ENCODE measurements at places on chromosomes 4 and X. TPM values are rescaled to one million over a fixed set of nuclear protein-coding genes. Genes with fewer than 3 reads are reported as not detected.

DNA sequence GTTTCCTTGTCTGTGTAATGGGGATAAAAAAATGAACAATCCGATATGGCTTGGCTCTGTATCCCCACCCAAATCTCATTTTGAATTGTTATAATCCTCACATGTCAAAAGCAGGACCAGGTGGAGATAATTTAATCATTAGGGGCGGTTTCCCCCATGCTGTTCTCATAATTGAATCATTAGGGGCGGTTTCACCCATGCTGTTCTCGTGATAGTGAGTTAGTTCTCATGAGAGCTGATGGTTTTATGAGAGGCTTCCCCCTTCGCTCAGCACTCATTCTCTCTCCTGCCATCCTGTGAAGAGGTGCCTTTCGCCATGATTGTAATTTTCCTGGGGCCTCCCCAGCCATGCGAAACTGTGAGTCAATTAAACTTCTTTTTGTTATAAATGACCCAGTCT lies 633.5 kb downstream of the RAPGEF2 start:
- DNase-seq = no peak

DNA sequence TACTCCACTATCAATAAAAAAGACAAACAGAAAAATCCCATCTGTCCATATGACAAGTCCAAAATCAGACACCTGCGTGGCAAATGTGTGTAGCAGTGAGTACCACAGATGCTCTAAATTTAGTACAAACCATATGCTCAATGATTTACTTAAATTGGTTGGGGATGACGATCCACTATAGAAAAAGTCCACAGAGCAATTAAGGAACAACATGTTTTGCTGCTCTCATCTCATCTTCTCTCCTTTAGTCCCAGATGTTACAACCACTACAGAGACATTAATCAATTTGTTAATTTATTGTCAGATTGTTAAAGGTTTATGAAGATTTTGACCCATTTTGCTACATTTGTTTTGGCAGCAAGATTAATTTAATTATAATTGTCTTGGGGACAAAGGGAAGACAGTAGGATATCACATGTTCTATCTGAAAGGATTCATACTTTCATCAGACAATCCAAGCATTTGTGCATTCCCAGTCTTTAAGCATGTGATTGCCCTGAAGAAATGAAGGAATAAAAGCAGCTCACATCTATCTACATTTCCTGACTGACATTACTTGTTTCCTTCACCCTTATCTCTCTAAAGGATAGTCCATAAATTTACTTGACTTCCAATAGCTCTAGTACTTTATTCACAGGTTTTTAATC lies 2268.1 kb downstream of the PCDH7 start:
- DNase-seq = no peak

FAM133A gene
- not detected for total RNA-seq

GRCh38 chr4:165548702-165549101 lies 169.9 kb downstream of the CPE start:
- DNase-seq = no peak

- no peak for DNase-seq
Observed at GRCh38 chrX:111199505-111199904, 70.8 kb downstream of the CAPN6 start.

DNA sequence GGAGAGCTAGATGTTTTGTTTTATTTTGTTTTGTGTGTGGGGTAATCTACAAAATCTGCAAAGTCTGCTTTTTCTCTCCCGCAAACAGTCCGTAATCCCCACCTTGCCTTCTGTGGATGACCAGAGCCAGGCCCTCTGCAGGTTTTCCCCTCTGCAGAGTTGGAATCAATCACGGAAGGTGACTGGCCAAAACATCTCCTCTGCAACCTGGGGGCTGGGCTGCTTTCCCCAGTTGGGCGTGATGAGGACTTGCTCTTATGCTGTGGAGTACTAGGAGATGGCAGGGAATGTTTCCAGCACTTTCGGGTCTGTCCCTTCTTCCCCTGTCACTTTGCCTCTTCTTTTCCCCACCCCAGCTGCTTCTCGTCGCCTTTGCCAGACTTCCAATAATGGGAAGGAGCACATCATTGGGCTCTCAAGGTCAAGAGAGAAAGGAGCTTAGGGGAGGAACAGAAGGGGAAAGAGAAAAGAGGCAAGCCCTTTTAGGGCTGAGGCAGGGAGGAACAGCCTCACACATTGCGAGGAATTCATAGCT lies 1.1 kb downstream of the TMEM35A start:
- no peak for DNase-seq

- DNase-seq = no peak
Observed at GRCh38 chr4:46073778-46074177, 50.1 kb downstream of the GABRG1 start.

RNF212 gene
- not detected for total RNA-seq

GRCh38 chrX:39288592-39288991 lies 487.3 kb downstream of the MID1IP1 start:
- no peak for DNase-seq

DNA sequence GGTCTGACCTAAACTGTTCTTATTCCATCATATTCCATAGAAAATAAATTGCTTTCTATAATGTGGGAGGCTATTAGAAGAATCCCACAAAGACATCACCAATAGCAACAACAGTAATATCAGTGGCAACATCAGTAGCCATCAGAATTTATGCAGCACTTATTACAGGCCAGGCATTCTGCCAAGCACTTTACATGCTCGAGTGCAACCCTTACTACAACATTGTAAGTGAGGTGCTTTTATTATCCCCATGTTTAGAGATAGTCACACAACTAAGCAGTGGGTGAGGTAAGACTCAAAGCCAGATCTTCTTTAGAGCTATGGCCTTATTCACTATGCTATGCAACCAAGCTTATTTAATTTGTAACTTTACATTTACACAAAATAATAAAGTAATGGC lies 317.1 kb upstream of the BMP3 start:
- DNase-seq = no peak

DNA sequence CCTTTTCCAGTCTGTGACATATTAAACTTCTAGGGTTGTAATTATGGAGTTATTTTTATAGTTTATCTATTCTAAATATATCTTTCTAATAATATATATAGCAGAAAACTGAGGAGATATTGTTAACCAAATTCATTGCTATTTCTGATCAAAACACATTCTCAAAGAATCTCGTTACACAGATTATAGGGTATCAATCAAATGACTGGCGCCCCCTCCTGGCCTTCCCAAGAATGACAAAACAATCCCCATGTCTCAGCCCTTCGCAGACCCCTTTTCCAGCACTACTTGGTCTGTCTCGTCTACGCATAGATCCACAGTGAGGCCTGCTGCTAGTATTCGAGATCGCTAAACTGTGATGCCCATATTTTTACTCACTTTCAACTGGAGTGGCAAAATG lies 209.3 kb downstream of the GPC3 start:
- DNase-seq = no peak
